Stimulated activated CD4-positive, alpha-beta T cell treated with anti-CD3 and anti-CD28 coated beads, Interleukin-2, amount 100 ng/mL, for 24 hours (primary cell): ENCODE measurements at places on chromosomes 13 and 19.

GRCh38 chr19:3304871-3305423, 61.4 kb upstream of the NFIC start:
- peak; percentile 88 for DNase-seq

GRCh38 chr13:33194820-33195692, 90.5 kb downstream of the STARD13 start:
- no peak for DNase-seq

- DNase-seq: no peak
Observed at GRCh38 chr13:24925318-24926231, 161.6 kb downstream of the RNF17 start.

GRCh38 chr19:30324982-30325381, 47.2 kb upstream of the ZNF536 start:
- DNase-seq: no peak

DNA sequence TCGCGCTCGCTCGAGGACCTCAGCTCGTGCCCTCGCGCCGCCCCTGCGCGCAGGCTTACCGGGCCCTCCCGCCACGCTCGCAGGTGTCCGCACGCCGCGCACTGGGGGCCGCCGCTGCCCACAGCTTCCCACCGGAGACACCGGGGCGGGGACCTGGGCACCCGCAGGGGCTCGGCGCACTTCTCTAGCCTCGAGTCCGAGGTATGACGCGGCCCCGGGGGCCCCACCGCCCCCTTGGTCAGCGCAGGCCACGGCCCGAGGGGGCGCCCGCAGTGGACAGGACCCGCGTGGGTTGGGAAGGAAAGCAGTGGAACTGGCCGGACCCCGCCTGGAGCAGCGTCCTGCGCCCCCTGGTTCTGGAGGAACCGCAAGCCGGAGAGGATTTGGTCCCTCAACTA, 2.1 kb upstream of the GRWD1 start:
- DNase-seq: no peak

- no peak for DNase-seq
Observed at GRCh38 chr13:20054586-20054985, 96.1 kb downstream of the ZMYM2 start.

DNA sequence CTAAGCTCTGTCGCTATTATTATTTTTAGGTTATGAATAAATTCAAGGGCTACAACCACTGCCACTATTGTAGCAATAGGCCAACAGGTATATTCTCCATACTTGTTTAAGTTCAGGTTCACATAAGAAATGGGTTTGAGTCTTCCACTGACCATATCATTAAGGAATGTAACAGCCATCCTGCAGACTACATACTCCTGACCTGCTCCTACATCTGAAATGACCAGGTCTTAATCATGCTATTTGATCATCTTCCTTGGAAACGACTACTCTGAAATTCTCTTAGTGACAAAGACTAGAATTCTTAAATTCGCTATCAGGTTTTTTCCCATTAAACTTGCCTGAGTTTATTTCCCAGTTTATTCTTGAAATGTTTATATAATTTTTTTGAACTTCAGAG, 66.8 kb downstream of the IPO5 start:
- DNase-seq: no peak

GRCh38 chr13:28161370-28161769, 23.0 kb downstream of the PAN3 start:
- no peak for DNase-seq

DNA sequence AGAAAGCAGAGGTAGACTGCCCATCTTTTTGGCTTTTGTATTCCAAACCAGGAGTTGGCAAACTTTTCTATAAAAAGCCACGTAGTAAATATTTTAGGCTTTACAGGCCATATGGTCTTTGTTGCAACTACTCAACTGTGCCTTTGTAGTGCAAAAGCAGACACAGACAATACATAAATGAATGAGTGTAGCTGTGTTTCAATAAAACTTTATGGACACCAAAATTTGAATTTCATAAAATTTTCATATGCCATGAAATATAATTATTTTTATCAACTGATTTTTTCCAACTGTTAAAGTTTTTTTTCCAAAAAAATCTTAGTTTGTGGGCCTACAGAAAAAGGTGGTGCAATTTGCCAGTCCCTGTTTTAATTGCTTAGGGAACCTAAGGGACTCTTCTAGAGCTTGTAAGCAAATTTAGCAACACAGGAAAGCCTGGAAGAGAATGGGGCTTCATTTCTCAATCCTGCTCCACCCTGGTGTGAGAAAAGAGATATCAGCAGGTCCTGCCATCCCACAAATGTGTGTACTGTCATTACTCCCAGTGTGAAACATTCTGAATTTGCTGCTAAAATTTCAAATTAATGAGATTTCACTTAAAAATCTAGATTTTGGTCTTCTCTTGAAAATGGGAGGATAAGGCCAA, 194.2 kb downstream of the RGCC start:
- DNase-seq: no peak

- DNase-seq: no peak
Observed at GRCh38 chr19:38165335-38165734, 58.7 kb downstream of the DPF1 start.

GRCh38 chr13:85864963-85865530, 65.8 kb upstream of the SLITRK6 start:
- no peak for DNase-seq

- no peak for DNase-seq
Observed at GRCh38 chr13:20714563-20715329, 11.2 kb downstream of the IL17D start.

DNA sequence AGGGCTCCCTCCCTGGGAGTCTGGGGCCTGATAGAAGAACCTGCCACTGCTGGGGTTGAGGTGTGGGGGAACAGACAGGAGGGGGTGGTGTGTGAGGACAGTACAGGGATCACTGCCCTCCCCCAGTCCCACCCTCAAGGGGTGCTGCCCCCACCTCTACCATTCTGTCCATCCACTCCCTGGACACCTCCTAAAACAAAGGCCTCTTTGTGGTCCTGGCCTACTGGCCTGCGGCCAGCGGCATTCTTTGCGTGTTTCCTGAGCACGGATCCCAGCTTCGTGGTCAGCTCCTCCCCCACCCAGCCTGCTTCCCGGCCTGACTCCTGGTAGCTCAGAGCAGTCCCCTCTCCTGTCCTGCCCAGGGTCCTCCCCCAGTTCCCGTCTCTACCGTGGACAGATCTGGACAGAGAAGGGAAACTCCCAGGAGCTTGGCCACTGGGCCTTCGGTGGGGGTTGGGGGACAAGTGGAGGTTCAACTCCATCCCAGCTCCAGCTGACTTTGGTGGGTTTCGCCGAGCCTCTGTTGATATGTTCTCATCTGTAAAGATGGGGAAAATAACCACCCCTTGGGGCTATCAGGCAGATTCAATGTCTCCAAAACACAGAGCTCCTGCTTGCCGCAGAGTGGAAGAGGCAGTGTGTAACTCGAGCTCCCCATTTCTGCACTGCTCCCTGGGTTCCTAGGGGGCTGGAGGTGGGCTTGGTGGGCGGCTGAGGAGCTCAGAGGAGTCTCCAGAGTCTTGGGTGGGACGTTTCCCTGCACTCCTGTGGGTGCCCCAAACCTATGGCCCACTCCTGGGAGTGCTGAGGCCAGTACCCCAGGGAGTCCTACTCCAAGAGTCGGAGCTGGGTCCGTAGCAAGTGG, 48.7 kb downstream of the LYL1 start:
- no peak for DNase-seq

DNA sequence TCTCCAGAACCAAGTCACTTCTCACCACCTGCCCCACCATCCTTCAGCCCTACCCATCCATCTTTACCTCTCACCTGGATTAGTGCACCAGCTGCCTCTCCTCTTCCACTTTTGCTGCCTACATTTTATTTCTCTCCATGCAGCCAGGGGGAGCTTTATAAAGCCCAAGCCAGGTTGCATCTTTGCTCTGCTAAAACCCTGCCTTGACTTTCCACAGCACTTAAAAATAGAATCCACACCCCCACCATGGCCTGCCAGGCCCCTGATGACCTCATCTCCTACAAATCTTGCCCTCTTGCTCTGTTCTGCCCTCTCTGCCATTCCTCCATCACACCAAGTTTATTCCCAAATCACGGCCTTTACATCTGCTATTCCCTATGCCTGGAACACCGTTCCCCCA, 1.8 kb downstream of the HOOK2 start:
- no peak for DNase-seq

GRCh38 chr13:59404331-59404730, 759.4 kb downstream of the DIAPH3 start:
- DNase-seq: no peak

DNA sequence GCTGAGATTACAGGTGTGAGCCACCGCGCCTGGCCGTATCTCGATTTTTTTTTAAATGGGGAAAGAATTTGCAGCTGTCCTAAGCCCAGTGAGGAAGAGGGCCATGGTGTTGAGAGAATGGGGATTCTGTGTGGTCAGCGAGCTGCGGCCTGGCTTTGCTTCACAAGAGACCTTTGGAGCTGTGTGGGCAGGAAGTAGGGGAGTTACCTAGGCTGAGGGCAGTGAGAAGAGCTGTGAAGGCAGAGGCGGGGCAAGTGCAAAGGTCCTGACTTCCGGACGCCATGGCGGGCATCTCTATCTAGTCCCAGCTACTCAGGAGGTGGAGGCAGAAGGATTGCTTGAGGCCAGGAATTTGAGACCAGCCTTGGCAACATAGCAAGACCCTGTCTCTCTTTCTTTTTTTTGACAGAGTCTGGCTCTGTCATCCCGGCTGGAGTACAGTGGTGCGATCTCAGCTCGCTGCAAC, 4.9 kb downstream of the AP2A1 start:
- DNase-seq: no peak

DNA sequence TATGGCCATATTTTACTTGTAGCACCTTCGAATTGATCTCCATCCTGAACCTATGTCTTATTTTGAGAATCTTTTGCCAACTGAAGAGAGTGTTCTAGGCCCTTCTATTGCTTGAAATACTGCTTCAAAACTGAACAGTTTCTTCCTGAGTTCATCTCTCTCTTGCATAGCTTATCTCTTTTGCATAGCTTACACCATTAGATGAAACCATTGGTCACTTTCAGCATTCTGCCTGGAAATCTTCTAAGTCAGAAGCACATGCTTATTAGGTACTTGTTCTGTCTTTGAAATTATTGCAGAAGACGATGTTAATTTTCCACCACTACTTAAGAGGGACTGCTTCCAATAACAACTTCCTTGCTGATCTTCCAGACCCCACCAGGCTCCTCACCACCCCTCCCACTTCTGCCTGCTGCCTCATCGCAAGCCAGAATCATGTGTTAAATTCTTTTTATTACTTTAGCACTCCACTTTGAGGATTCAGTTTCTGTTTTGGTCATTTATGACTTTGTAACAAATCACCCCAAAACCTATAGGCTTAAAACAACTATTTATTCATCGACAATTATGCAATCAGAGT, 122.4 kb upstream of the MAB21L1 start:
- no peak for DNase-seq
